ENCODE measurements at places on chromosomes 12 and 14. TPM values are rescaled to one million over a fixed set of nuclear protein-coding genes. Genes with fewer than 3 reads are reported as not detected.

The SLC10A1 gene
- not detected for total RNA-seq

The OVCH1 gene
- 1.2 TPM for total RNA-seq

The PSMC1 gene
- 64.1 TPM for total RNA-seq

The GALNT8 gene
- total RNA-seq, result 43.5 TPM

The RDH12 gene
- total RNA-seq, result 0.31 TPM

The STXBP6 gene
- total RNA-seq, result 11.9 TPM

The NRL gene
- 0.94 TPM for total RNA-seq

- DNase-seq, result no peak
These were observed 58.4 kb downstream of the PTPN21 start for GRCh38 chr14:88496414-88496813.

GRCh38 chr14:24036169-24036962 lies 15.4 kb upstream of the CARMIL3 start:
- DNase-seq, result peak; percentile 62

- DNase-seq, result no peak
These were observed 31.4 kb downstream of the DICER1 start for GRCh38 chr14:95125915-95126314.

GRCh38 chr12:20507056-20507455 lies 138.7 kb downstream of the PDE3A start:
- no peak for DNase-seq

GRCh38 chr14:21267431-21267845 lies 1.8 kb downstream of the HNRNPC start:
- no peak for DNase-seq

DNA sequence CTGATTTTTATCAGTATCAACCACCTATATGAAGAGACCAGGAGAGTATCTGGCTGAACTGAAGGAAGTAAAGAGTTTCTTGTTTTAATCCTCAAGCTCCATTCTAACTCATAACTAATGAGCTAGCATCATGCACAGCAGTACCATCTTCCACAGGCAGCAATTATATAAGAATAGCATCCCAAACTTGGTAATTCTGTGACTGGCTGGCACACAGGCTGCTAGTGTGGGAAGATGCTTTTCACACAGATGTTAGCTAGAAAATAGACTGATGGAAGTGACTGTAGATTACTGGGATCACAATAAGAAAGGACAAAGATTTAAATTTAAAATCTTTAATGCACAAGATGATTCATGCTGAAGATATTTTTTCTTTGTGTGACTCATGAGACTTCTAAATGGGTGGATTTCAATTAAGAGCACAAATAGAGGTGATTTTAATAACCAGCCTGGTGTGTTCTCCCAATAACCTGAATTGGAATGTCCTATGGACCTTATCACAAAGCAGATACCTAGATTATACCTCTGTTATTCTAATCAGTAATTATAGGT lies 417.7 kb upstream of the ATXN7L3B start:
- peak; percentile 25 for DNase-seq
